ENCODE measurements at places on chromosomes 7 and 10. TPM values are rescaled to one million over a fixed set of nuclear protein-coding genes. Genes with fewer than 3 reads are reported as not detected.

DNMBP gene
- 22.6 TPM for total RNA-seq

TBC1D12 gene
- 9.3 TPM for total RNA-seq

GRID2IP gene
- 1.7 TPM for total RNA-seq

PDK4 gene
- total RNA-seq, result 7.1 TPM

ZNF438 gene
- 3.9 TPM for total RNA-seq

GPR141 gene
- not detected for total RNA-seq

PARD3 gene
- total RNA-seq, result not detected

LRRC17 gene
- 0.53 TPM for total RNA-seq

GIMAP7 gene
- 0.30 TPM for total RNA-seq

- no peaks in the 10 kb centered on the region for H3K36me3 ChIP-seq
- no peak overlapping the region for H3K27ac ChIP-seq
- no peak overlapping the region for H3K4me3 ChIP-seq
- H3K4me1 ChIP-seq, result peaks cover 35% of the 10 kb centered on the region
These were observed 210.3 kb downstream of the CAMK1D start for GRCh38 chr10:12559578-12560178.

DNA sequence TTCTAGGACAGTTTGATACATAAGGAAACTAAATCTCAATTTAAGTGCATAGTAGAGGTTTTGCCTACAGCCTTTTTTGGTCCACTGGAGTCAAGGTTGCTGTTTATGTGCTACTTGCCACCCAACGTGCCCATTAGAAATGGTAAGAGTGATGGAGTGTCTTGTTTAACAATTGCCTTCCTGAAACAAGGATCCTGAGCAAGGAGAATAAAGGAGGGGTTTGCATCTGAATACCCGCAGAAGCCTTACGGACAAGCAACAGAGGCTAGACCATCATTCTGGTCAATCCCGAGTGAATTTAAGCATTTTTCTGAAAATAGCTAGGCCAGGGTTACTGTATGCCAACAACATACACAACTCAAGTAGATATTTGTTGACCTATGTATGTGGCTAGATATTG, 63.6 kb downstream of the MARCHF5 start:
- H3K36me3 ChIP-seq, result peaks cover 2% of the 10 kb centered on the region
- H3K27ac ChIP-seq, result no peak overlapping the region
- H3K27me3 ChIP-seq, result no peaks in the 10 kb centered on the region
- no peak overlapping the region for H3K4me3 ChIP-seq
- no peak for DNase-seq

DNA sequence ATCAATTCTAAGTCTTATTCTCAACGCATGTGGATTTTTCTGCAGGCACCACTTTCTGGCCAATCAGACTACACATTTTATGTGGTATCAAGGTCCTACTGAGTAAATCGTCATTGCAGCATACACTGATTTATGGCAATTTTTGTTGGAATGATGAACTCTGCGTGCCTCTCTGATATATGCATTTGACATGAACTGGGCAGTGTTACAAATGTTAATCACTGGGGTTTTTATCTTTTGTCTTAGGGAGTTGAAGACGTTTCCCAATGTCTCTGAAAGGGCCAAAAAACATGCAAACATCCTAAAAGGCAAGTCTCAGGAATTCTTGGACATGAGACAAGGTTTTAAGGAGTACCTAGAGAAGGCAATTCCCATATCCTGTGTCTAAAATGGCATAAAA, 809.5 kb upstream of the CELF2 start:
- H3K4me3 ChIP-seq, result no peak overlapping the region
- no peak for DNase-seq
- H3K4me1 ChIP-seq, result no peaks in the 10 kb centered on the region

- H3K4me3 ChIP-seq, result no peak overlapping the region
- peak overlapping the region; percentile 16 for H3K27ac ChIP-seq
- H3K36me3 ChIP-seq, result no peaks in the 10 kb centered on the region
- H3K4me1 ChIP-seq, result peaks cover 52% of the 10 kb centered on the region
These were observed 107.4 kb downstream of the LHPP start for GRCh38 chr10:124568848-124569622.

- H3K27ac ChIP-seq, result no peak overlapping the region
- H3K36me3 ChIP-seq, result no peaks in the 10 kb centered on the region
- no peak for DNase-seq
- H3K27me3 ChIP-seq, result no peaks in the 10 kb centered on the region
- H3K4me3 ChIP-seq, result no peak overlapping the region
These were observed 225.2 kb downstream of the XPNPEP1 start for GRCh38 chr10:109698086-109698485.

GRCh38 chr10:92264249-92264648, 26.6 kb downstream of the CPEB3 start:
- no peak overlapping the region for H3K4me3 ChIP-seq
- no peaks in the 10 kb centered on the region for H3K36me3 ChIP-seq
- H3K4me1 ChIP-seq, result peaks cover 6% of the 10 kb centered on the region
- no peak for DNase-seq

DNA sequence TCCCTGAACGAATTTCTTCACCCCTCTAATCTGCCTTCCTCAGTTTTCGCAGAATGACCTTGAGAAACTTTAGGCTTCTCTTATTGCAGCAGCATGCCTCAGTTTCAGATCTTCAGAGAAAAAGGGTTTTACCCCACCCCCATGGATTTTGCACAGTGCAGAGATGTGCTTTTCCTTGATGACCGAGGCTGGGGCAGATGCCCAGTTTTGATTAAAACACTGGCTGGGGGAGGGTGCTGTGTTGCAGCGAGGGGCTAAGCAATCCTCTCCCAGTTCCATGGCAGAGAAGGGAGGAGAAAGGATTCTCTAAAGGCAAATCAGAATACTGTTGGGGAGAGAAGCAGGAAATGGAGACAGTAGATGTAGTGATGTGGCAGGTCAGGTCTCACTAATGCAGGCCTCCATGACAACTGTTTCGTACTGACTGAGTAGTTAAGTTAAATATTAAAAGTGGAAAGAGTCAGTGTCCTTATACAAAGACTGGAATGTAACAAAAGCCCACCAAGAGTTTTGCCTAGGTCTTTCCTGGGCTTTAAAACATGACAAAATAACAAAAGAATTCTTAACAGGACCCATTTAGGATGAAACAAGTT, 50.8 kb upstream of the PDZD8 start:
- H3K27ac ChIP-seq, result no peak overlapping the region
- no peak overlapping the region for H3K4me3 ChIP-seq
- no peaks in the 10 kb centered on the region for H3K27me3 ChIP-seq
- DNase-seq, result no peak

GRCh38 chr7:141788296-141788695, 1.7 kb upstream of the TAS2R5 start:
- no peaks in the 10 kb centered on the region for H3K4me1 ChIP-seq
- DNase-seq, result no peak
- H3K4me3 ChIP-seq, result no peak overlapping the region
- H3K27me3 ChIP-seq, result no peaks in the 10 kb centered on the region
- H3K36me3 ChIP-seq, result peaks cover 3% of the 10 kb centered on the region

GRCh38 chr7:44727158-44727936, 21.3 kb upstream of the ZMIZ2 start:
- DNase-seq, result no peak
- H3K27me3 ChIP-seq, result no peaks in the 10 kb centered on the region
- H3K4me1 ChIP-seq, result no peaks in the 10 kb centered on the region
- no peaks in the 10 kb centered on the region for H3K36me3 ChIP-seq

- H3K4me3 ChIP-seq, result no peak overlapping the region
- no peaks in the 10 kb centered on the region for H3K4me1 ChIP-seq
- no peak for DNase-seq
- H3K27ac ChIP-seq, result no peak overlapping the region
- H3K36me3 ChIP-seq, result no peaks in the 10 kb centered on the region
- no peaks in the 10 kb centered on the region for H3K27me3 ChIP-seq
These were observed 165.7 kb downstream of the HECW1 start for GRCh38 chr7:43278088-43278644.

- no peaks in the 10 kb centered on the region for H3K36me3 ChIP-seq
- H3K27ac ChIP-seq, result no peak overlapping the region
- no peaks in the 10 kb centered on the region for H3K4me1 ChIP-seq
- no peaks in the 10 kb centered on the region for H3K27me3 ChIP-seq
- no peak for DNase-seq
These were observed 16.4 kb upstream of the SNX10 start for GRCh38 chr7:26275213-26275612.

GRCh38 chr10:18450298-18450697, 201.1 kb downstream of the NSUN6 start:
- H3K4me3 ChIP-seq, result no peak overlapping the region
- H3K27me3 ChIP-seq, result no peaks in the 10 kb centered on the region
- H3K36me3 ChIP-seq, result no peaks in the 10 kb centered on the region
- no peak for DNase-seq

DNA sequence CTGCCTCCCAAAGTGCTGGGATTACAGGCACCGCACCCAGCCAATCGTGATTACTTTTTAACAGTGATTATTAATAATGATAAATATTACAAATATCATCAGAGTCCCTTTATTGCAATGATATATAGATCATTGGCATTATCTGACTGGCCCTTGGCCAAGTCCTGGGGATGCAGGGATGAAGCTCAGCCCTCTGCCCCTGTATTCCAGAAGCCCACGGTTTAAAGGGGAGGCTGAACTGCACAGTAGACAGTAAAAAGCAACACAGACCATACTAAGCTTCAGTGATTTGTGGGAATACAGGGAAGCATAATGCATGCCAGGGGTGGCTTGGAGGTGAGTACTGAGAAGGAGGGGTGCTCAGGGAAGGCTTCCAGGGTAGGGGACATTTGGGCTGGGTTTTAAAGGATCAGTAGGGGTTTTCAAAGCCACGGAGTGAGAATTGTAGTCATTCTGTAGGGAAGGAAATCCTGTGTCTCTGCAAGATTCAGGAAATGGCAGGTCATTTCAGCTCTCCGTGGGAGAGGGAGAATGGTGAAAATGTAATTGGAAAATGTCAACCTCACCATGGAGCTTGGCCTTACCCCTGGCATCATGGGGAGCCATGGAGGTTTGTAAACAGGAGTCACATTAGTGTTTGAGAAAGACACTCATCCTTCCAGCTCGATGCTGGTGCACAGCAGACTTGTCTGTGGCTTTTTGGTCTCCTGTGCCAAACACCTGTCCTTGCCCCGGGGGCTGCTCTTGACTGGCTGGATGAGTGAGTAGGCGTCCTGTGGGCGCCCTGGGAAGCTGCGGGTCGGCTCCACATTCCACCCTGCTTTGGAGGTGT, 8.8 kb downstream of the ADAMTS14 start:
- DNase-seq, result no peak
- no peak overlapping the region for H3K27ac ChIP-seq
- H3K4me3 ChIP-seq, result no peak overlapping the region
- no peaks in the 10 kb centered on the region for H3K4me1 ChIP-seq
- no peaks in the 10 kb centered on the region for H3K36me3 ChIP-seq
- H3K27me3 ChIP-seq, result no peaks in the 10 kb centered on the region

DNA sequence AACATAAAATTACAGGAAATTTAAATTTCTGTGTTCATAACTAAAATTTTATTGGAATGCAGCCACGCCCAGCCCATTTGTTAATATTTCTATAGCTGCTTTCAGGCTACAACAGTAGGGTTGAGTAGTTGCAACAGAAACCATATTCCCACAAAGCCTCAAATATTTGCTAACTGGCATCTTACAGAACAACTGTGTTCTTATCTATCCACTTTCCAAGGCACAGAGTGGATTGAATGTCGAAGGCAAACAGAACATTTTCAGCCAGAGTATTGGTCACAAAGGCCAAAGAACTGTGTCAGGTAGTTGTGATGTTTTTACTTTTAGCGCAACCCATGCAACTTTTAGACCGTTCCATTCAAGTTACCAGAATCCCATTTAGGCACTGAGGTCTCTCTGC, 51.1 kb upstream of the OPN4 start:
- no peaks in the 10 kb centered on the region for H3K4me1 ChIP-seq
- DNase-seq, result no peak
- H3K27me3 ChIP-seq, result no peaks in the 10 kb centered on the region
- no peak overlapping the region for H3K4me3 ChIP-seq
- no peaks in the 10 kb centered on the region for H3K36me3 ChIP-seq

GRCh38 chr7:89247207-89247606, 451.7 kb upstream of the TEX47 start:
- no peaks in the 10 kb centered on the region for H3K27me3 ChIP-seq
- no peaks in the 10 kb centered on the region for H3K4me1 ChIP-seq
- no peak for DNase-seq
- H3K4me3 ChIP-seq, result no peak overlapping the region
- H3K27ac ChIP-seq, result no peak overlapping the region

- H3K36me3 ChIP-seq, result no peaks in the 10 kb centered on the region
- H3K4me1 ChIP-seq, result no peaks in the 10 kb centered on the region
- no peak for DNase-seq
- no peak overlapping the region for H3K4me3 ChIP-seq
- H3K27me3 ChIP-seq, result no peaks in the 10 kb centered on the region
- H3K27ac ChIP-seq, result no peak overlapping the region
These were observed 80.6 kb downstream of the ETV1 start for GRCh38 chr7:13908667-13909397.

DNA sequence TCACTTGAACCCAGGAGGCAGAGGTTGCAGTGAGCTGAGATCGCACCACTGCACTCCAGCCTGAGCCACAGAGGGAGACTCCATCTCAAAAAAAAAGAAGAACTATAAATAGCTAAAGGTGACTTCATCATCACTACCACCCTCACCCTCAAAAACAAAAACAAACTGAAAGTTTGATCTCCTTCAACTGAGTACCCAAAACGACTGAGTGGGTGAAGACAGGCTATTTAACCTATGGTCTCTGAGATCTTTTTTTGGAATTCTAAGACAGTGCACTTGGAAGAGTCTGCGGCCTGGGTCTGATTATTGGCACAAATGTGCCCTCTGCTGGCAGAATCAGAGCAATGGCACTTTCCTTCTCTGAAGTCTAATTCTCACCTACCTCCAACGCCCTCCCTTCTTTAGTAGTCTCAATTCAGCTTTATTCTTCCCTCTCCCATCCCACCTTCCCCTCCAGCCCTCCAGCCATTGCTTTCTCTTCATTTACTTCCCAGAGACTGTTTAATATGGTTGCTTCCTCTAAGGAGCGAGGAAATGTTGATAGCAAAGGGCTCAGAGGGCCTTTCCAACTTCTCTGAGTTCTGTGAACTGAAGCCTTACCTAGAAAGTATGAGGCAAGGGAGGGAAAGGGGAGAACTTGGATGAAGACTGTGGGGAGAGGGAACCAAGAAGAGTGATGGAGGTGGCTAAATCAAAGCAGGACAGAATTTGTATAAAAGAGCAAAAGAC, 2.9 kb upstream of the MYOZ1 start:
- H3K4me3 ChIP-seq, result no peak overlapping the region
- no peaks in the 10 kb centered on the region for H3K27me3 ChIP-seq
- DNase-seq, result peak; percentile 79
- peaks cover 28% of the 10 kb centered on the region for H3K4me1 ChIP-seq
- no peak overlapping the region for H3K27ac ChIP-seq

DNA sequence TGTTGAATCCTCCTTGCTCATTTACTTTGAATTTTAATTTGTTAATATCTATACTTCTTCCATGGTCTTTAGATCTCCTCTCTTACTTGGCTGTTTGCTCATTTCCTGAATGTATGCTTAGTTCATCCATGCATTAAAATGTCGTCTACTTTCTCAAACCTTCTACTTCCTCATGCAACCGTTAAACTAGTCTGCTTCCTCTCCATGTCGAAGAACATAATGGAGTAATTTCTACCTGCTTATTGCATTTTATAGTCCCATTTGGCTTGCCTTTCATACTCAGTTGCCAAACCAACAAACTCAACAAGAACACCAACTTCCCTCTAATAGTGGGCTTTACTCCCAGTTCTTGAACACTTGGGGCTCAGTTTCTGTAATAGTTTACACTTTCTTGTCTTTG, 43.8 kb upstream of the SEMA3D start:
- H3K4me3 ChIP-seq, result no peak overlapping the region
- H3K27ac ChIP-seq, result peak overlapping the region; percentile 36
- H3K4me1 ChIP-seq, result peaks cover 19% of the 10 kb centered on the region
- H3K27me3 ChIP-seq, result no peaks in the 10 kb centered on the region
- DNase-seq, result peak; percentile 62

GRCh38 chr10:128854963-128855362, 612.1 kb upstream of the MGMT start:
- no peaks in the 10 kb centered on the region for H3K27me3 ChIP-seq
- H3K36me3 ChIP-seq, result no peaks in the 10 kb centered on the region
- H3K27ac ChIP-seq, result no peak overlapping the region
- DNase-seq, result no peak
- H3K4me3 ChIP-seq, result no peak overlapping the region

Measured in B cell (primary cell).